ENCODE measurements at places on chromosomes 5 and 9.

GRCh38 chr5:179312557-179313235 lies 32.6 kb downstream of the ADAMTS2 start:
- no peak for DNase-seq

- no peak for DNase-seq
Observed at GRCh38 chr5:30001826-30002225, 1191.7 kb upstream of the CDH6 start.

DNA sequence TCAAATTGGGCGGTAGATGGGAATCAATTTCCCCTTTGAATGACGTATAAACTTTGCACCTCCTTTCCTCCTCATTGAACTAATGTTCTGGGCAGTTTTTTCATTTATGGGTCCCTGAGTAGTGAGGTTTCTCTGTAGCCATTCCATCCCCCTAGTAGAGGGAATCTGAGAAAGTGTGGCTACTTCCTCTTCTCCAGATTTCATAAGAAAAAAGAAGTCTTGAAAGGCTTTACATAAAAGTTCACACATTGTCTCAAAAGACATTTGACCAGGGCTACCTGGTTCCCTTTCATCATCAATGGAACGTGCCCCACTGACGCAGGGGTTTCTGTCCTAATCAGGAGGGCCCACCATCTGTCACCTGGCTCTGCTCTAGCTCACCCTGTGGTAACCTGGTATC lies 57.3 kb downstream of the CTSL start:
- no peak for DNase-seq

DNA sequence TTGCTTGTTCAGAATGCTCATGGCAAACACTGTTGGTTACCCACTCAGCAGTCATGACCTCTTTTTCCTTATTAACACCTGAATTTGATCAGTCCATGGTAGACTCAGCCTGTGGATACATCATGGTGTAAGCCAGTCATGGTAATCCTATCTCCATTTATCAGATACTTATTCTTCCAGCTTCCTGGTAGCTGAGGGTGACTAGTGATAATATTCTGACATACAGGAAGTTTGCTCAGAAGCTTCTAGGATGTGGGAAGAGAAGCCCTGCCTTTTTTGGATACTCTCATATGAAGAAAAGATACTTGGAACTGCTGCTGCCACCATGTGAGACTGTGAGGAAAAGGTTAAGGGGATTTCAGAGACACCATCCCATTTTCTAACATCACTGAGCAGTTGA lies 7.3 kb downstream of the GDA start:
- DNase-seq: no peak

GRCh38 chr5:54186108-54186507 lies 124.3 kb downstream of the ARL15 start:
- no peak for DNase-seq

DNA sequence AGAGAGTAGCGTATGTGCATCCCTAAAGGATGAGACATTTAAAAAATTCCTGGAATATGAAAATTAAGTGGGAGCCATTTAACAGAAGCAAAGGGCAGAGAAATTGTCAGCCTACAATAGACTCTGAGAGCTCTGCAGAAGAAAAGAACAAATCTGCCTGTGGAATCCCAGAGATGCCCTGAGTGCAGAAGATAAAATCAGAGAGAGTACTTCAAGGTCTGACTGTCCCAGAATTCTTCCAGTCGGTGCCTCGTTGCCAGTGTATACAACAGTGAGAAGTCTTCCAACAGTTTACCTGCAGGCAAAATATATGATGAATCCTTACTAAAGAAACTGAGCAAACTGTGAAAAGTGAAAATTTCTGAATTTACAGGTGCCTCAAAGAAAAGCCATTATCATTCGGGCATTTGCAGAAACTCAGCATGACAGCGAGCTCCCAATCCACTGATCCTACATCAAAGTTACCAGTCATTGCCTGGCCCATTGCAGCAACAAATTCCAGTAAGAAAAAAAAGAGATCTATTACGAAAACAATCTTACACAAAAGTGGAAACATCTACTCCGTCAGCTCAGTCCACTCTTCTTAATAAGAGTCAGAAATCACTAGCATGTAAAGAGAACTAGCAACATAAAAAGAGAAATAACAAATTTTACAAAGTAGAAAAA lies 92.8 kb upstream of the VCAN start:
- DNase-seq: no peak

DNA sequence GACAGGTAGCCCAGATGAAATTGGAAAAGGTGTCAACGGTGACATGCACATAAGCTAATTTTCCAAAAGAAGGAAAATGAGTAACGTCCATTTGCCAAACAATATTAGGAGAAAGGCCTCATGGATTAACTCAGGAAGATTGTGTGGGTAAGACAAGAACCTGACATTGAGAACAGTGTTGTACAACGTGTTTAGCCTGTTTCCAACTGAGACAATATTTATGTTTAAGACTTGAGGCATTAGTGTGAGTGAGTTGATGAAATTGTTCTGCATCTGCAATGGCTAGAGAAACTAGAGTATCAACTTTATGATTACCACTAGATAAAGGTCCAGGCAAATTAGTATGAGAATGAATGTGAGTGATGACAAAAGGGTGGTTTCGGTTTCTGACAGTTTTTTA lies 191.3 kb upstream of the RAI14 start:
- no peak for DNase-seq

GRCh38 chr9:90447773-90448172 lies 194.9 kb downstream of the DIRAS2 start:
- DNase-seq: no peak

GRCh38 chr5:170551076-170551475 lies 47.3 kb downstream of the KCNIP1 start:
- DNase-seq: no peak

DNA sequence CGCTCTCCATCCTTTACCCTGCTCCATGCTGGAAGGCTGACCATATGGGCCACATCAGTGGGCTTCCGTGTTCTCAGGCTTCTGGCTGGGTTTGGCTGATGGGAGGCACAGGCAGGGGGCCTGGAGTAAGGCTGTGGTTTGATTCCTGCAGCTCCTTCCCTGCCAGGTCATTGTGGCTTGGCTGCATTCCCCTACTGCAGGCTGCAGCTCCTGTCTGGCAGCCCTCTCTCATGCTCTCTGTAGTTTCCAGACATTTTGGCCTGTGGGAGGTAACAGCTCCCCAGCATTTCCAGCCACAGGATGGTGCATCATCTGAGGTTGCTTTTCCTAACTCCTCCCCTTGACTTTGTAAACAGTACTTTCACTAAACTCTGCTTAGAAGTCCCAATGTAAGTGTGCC lies 102.0 kb upstream of the PTPN3 start:
- DNase-seq: no peak

GRCh38 chr9:10613419-10613818 lies 617 bp upstream of the PTPRD start:
- no peak for DNase-seq
